SJCRH30 (cell line): ENCODE measurements at places on chromosomes 3 and 15. TPM values are rescaled to one million over a fixed set of nuclear protein-coding genes. Genes with fewer than 3 reads are reported as not detected.
A peak's percentile ranks its signal among the peaks of the same experiment; 100 is the strongest.

DNA sequence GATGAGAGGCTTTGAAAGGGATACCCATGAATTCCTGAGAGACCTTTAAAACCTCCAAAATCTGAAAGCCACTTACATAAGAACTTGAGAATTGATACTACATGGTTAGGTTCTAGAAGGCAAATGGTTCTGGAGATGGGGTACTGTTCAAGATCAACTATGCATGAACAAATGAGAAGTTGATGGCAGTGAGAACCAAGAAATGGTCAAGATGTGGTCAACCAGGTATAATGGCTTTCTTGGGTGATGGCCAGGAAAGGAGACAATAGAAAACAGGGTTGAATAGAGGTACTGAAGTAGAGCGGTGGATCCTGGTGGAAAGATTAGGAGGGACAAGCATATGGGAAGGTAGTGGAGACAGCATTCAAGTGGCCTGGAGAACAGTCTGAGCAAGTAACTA is 200.4 kb downstream of the RBMS3 start:
- DNase-seq = no peak

DNA sequence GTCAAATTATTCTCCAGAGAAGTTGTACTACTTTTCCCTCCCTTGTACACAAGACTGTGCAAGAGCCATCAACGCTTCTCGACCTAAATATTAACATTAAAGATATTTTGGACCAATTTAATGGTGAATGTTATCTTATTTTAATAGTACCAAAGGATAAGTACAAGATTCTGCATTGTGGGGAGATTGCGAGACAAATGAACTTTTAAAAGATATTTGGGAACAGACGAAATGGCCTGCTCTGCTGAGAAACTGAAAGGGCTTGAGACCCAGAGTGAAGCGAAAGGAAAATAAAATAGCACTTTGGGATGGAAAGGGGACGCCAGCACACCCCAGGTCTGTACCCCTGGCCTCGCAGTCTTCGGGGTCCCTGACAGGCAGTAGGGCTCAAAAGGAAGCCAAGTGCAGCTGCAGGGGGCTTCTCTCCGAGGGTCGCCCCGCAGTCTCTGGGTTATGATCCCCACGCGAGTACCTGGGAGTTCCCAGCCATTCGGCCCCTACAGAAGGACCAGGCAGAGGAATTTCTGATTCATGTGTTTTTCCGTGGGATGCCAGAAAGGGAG is 97.6 kb upstream of the VGLL3 start:
- no peak for DNase-seq

GRCh38 chr15:62545467-62546227 is 380.6 kb upstream of the C2CD4B start:
- DNase-seq = no peak

DNA sequence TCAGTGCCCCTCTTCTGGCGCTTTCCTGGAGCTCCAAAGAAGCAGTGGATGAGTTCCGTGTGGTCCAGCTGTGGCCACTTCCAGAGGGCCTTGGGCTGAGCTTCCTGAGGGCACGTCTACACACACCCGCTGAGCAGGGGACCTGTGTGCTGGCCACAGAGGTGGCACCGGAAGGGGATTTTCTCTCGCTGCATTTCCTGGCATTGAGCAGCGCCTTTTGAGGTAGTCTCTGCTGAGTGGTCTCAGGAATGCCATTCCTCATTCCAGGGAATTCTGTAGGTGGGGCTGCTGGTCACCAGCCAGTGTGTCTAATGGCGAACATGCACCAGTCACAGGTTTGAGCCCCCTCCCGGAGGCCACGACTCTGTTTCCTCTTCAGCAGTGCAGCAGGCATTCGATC is 48.1 kb downstream of the AMOTL2 start:
- DNase-seq = no peak

DNA sequence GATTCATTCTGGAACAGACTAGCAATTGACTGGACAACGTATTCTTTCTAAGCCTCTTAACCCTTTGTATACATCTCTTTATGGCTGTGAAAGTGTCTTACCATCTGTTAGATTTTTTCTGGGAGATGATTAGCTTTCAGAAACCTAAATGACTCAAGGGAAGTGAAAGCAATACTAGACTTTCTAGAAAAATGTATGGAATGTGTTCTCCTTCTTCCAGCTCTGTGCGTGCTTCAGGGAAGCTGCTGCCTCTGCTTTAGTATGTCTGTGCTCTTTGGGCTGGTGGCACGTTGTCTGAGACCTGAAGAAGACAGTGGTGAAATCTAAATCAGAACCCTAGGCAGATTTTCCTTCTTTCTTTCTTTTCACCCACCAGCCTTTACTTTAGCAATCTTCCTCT is 89.5 kb downstream of the ITPR1 start:
- DNase-seq = peak; percentile 6

GRCh38 chr3:141648055-141648910 is 89.8 kb upstream of the RNF7 start:
- peak; percentile 38 for DNase-seq

DNA sequence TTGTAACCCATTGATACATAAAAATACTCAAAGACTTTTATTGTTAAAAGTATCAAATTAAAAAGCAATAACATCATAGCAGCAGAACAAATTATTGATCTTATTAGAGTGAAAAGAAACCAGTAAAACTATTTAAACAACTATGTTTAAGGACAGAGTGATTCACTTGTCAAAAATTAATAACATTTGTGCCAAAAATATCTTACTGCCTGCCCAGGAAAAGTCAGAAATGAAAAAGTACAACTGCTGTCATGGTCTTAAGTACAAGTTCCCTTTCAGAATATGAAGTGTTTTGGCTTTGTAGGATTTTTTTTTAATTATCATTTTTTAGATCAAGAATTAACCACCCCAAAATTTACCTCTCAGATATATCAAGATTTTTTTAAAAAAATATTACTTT is 3.4 kb downstream of the IFT57 start:
- DNase-seq = no peak

DNA sequence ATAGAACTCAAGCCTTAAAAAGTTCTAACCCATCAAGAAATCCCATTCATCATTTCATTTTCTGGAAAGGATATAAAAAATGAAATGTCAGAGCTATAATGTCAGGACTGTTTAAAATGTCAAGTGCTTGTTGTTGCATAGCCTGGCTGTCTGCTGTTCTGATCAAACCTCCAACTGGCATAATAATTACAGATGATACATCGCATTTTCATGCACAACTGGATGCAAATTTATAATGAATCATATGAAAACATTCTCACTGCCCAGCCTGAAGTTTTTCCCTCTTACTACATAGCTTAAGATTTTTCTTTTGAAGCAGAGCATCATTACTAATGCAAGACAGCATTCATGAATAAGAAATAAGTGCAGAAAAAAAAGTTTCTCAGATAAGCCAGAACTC is 46.5 kb downstream of the GUCA1C start:
- DNase-seq = no peak

DNA sequence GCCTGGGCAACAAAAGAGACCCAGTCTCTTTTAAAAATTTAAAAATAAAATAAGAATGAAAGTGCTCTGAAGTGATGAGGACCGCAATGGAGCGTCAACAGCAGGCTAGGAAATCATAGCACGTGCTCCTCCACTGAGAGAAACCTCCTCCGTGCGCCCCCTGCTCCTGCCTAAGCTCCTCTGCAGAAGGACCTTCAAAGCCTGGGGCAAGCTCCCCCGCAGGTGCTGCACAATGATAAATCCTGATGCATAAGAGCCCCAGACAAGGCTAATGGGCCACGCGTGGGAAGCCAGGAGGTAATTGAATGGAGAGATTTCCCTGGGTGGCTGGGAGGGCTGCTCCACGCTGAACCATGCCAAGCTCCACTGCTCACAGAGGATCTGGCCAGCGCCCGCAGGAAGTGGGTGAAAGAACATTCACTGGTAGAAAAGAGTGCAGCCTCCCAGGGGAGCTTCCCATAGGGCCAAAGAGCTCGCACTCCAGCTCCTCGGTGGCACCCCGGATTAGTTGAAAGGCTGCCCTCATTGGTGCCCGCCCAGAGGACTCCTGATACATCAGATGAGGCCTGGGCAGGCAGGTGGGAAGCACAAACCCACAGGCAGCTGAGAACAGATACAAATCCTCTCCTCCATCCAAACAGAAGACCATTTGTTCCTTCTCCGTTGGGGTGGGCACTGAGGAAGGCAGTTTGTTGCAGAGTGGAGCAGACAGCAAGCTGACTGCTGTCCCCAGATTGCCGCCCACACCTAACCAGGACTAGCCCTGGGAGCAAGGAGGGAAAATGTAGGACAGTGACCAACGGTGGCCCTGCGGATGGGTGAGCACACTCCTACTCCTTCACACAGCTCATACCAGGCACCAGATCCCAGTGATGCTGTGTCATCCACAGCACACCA is 52.5 kb downstream of the CPN2 start:
- DNase-seq = no peak

GRCh38 chr3:32238453-32239306 is at the start of gene CMTM8:
Gene CMTM8, plus strand, starts transcription at chr3:32238680. Its CDS starts 293 bp downstream, at chr3:32238973.
- peak; percentile 66 for DNase-seq

DNA sequence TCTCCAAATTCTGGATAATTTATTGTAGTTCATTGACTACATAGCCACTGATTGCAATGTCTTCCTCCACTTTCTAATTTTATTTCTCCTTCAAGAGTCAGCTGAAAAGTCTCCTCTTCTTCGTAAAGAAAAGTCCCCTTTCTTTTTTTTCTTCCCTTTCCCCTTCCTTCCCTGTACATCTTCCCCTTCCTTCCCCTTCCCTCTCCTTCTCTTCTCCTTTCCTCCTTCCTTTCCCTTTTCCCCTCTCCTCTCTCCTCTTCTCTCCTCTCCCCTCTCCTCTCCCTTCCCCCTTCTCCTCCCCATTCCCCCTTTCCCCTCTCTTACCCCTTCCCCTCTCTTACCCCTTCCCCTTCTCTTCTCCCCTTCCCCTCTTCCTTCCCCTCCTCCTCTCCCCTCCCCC is 8.8 kb upstream of the MGA start:
- DNase-seq = no peak

DNA sequence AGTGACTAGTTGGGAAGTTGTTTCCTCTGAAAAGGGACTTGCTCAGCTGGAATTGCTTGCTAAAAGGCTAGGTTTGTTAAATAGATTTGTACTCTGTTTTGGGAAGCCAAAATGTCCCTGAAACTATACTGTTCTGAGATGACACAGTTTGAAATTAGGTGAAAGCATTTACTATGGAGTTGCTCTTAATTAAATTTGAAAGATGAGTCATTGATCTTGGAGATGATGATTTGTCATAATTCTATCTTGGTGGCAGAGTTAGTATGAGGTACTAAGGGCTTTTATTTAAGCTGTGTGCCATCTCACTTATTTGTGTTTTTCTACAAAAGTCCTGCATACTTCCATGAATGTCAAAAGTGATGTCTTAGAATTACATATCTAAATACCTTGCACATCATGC is 320.9 kb downstream of the PTPRG start:
- no peak for DNase-seq

The KCNMB3 gene
- total RNA-seq = 1.3 and 1.6 TPM in 2 replicates

The RBP2 gene
- total RNA-seq = not detected in 2 replicates

The NSMCE3 gene
- 11.3 and 12.6 TPM in 2 replicates for total RNA-seq

The CCDC33 gene
- 0.38 and 1.2 TPM in 2 replicates for total RNA-seq

The CFAP100 gene
- total RNA-seq = not detected in 2 replicates

The PLSCR5 gene
- not detected in 2 replicates for total RNA-seq

The EPHB3 gene
- 16.4 and 16.6 TPM in 2 replicates for total RNA-seq
